ENCODE measurements at places on chromosomes 5 and 9.
A peak's percentile ranks its signal among the peaks of the same experiment; 100 is the strongest.

DNA sequence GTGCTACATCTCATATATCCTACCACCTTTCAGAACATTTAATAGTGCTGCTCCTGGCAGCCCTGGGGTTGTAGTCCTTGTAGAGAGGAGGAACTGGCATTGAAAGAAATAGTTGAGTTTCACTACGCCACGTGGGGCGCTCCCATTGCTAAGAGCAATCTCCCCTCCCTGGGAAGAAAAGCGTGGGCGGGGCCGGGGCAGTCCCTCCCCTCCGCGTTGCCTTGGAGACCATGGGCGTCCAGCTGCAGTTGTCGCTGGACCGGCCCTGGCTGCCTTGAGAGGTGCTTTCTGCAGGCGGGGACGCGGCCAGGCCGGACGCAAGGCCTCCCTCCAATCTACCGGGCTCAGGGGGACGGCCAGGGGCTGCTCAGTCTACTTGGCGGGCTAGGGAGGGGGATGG lies 368 bp upstream of the CCDC180 start:
- DNase-seq, result no peak

- no peak for DNase-seq
These were observed 321.5 kb downstream of the FBXL7 start for GRCh38 chr5:15821506-15821905.

DNA sequence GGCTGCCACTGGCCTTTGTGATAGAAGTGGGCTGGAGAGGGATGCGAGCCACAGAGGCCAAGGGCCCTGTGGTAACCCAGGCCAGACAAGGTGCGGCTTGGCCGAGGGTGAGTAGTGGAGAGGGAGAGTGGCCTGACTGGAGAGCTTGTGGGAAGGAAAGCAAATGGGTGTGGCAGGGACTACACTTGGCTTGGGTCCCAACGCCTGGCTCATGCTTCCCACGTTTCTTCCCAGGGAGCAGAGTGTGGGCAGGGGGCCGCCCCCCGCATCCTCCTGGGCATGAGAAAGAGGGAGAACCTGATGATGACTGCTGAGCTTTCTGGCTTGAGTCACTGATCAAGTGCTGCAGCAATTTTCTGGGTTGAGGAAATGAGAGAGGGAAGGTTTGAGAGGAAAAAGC lies 95.7 kb downstream of the ANKH start:
- no peak for DNase-seq

DNA sequence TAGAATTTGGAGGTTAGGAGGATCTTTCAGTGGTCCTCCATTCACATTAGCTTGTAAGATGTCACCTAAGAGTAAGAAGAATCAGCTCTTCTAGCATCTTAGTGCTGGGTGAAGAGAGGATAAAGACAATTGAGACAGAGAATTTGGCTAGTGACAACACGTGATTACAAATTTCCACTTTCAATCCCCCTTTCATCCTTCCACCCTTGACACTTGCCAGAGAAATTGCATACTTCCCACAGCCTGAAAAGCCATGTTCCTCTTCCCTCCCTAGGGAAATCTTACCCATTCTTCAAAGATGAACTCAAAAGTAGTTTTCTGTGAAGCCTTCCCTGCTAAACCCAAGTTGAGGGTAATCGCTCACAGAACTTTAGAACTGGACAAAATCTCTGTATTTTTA lies 282.6 kb upstream of the PTGER4 start:
- DNase-seq, result no peak

- no peak for DNase-seq
These were observed 17.2 kb upstream of the TCF7 start for GRCh38 chr5:134097211-134097749.

- no peak for DNase-seq
These were observed 1.7 kb downstream of the ACTL7B start for GRCh38 chr9:108854094-108854493.

- peak; percentile 69 for DNase-seq
These were observed 3.6 kb downstream of the SIGMAR1 start for GRCh38 chr9:34633851-34634550.

GRCh38 chr9:95044731-95045508 lies 272.6 kb downstream of the FANCC start:
- DNase-seq, result no peak

DNA sequence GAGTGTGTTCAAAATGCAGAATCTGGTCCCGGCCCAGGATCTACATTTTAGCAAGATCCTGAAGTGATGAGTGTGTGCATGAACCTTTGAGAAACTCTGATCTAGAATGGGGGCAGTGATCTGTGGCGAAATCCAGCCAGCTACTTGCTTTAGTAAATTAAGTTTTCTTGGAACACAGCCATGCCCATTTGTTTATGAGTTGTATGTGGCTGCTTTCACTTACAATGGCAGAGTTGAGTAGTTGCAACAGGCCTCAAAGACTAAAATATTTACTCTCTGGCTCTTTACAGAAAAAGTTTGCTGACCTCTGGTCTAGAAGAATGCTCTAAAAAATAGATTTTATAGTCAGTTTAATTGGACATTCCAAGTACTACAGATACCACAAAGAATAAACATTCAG lies 588.3 kb downstream of the BNC2 start:
- DNase-seq, result peak; percentile 20

GRCh38 chr9:136316271-136316751 lies 11.0 kb upstream of the GPSM1 start:
- no peak for DNase-seq

GRCh38 chr9:94984891-94985476 lies 258.5 kb downstream of the AOPEP start:
- DNase-seq, result no peak

DNA sequence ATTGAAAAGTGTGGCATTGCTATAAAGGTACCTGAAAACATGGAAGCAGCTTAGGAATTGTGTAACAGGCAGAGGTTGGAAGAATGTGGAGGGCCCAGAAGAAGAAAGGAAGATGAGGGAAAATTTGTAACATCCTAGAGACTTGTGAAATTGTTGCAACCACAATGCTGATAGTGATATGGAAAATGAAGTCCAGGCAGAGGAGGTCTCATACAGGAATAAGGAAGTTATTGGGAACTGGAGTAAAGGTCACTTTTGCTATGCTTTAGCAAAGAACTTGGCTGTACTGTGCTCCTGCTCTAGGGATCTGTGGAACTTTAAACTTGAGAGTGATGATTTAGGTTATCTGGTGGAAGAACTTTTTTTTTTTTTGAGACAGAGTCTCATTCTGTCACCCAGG lies 43.5 kb downstream of the PTPDC1 start:
- no peak for DNase-seq

DNA sequence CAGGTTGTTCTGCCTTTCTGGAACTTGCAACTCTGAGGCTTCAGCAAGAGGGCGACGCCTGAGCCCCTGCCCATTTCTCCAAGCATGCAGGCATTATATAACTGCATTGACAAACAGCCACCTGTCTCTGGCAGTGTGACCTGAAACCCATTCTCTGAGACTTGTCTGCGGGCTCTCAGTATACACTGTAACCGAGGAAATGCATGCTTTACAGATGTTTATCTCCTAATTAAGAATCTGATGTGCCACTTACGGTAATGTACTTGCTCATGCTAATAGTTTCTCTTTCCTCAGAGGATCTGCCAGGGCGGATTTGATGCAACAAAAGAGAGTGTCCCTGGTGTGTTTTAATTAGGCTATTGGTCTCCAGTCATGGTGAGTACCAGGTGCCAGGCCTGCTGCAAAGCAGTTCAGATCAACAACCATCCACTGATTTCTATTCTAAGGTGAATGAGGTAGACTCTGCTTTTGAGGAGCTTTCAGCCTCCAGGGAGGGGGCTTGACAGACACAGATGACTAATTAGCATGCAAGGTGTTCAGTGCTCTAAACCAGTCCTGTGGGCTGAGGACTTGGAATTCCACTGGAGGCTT lies 593.7 kb upstream of the KLF4 start:
- DNase-seq, result peak; percentile 51

DNA sequence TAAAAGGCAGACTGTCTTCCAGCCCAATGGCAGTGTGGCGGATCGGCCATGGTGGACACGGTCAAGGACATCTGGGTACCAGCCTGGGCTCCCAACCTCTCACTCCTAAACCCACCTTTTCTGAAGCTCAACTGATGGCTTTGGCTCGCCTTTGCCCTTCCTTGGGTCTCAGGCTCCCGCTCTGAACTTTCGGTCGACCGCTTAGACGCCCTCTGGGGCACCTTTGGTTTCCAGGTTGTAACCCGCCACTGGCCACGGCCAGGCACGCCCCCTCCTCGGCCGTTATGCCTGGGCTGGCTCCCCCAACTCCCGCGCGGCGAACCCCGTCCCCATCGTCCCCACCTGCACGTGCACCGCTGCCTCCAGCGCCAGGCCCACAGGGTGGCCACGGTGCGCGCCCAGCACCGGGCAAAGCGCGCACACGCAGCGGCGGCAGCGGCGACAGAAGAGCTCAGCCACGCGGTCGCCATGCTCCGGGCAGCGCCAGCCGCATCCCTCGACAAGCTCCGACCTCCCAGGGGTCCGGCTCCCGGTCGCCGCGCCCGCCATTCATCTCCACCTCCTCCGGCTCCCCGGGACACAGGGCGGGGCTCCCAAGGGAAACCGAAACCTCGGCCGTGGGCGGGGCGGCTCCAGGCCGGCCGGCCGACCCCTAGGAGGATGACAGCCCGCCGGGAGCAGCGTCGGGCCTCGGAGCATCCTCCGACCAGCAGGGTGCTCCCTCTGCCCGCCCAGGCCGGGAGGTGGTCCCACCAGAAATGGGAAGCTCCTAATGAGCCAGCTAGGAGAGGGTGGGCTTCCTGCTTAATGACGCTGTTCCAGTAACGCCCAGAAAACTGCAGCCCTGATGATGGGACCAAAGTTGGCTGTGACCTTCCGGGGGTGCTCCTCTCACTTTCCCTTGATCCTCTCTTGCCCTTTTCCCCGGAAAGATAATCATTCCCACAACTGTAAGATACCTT lies at the start of gene TRIM14:
TSS of gene TRIM14 (minus strand) at position 583 of the 962 bp plus-strand sequence. CDS start at position 549, 34 bp downstream.
- DNase-seq, result peak; percentile 57

- no peak for DNase-seq
These were observed 55.9 kb downstream of the ABCA1 start for GRCh38 chr9:104871961-104872527.

GRCh38 chr5:97623441-97623840 lies 440.4 kb upstream of the RIOK2 start:
- no peak for DNase-seq

DNA sequence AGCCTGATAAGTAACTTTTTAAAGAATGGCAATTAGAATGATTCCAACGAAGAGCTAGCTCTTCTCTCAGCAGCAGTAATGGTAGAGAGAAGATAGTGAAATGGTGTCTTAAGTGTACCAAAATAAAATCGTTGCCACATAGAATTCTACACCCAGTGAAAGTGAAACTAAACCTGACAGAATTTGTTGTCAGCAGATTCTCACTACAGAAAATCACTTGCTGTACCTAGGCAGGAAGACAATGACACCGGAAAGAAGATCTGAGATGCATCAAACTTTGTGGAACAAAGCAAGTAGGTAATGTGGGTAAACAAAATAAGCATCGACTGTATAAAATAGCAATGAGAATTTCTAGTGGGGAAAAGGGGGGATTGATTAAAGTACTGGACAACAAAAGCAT lies 20.7 kb upstream of the EBF1 start:
- no peak for DNase-seq

- DNase-seq, result peak; percentile 85
These were observed 3.9 kb upstream of the GNAQ start for GRCh38 chr9:78035383-78035993.

- no peak for DNase-seq
These were observed 235.2 kb downstream of the NR3C1 start for GRCh38 chr5:143168171-143168741.

DNA sequence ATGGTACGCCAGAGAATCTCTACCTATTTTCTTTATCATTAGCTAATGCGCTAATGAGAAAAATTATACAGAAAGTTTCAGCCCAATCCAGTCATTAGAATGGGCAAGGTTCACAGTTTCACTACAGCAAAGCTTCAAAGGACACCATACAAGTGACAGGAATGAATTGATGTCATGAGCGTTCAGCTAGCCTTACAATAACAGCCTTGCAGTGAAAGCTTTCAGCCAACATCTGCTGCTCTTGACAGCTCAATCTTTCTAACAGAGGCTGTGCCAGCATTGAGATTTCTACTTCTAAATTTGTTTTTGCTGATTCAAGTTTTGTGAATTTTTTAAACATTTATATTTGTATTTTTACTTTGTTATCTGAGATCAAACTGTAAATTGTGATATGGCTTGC lies 302.4 kb upstream of the FAM174A start:
- DNase-seq, result no peak

DNA sequence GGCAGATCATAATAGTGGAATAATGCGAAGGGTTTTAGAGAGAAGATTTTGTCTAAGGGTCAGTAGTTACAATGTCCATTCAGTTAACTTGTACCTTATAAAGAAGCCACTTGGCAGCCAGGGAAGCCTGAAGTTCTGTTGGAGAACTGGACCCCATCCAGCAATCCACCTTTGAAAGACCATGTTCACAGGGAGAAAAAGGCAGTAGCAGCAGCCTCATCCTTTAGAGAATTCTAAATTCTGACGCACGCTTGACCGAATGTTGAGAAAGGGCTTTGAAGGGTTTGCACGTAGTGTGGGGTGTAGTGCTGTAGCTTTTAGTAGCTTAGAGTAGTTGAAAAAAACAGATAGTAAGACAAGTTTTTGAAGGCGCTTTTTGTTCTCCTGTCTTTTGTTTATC lies 42.8 kb downstream of the MCCC2 start:
- no peak for DNase-seq

DNA sequence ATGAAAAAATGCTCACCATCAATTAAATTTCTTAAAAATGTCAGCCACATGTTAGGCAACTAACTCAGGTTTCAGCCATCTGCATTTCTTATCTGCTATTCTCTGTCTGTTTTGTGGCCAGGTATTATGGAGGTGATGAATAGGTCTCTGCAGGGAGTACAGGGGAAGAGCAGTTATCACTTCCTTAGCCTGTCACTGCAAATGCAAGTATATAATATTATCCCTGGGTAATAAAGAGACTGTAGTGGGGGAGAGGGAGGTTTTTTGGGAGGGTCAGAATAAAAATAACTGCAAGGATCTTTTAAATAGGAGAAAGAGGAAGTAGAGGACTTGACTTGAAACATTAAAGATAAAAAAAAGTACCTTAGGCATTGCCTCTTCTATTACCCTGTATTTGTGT lies 49.6 kb upstream of the PTGER4 start:
- no peak for DNase-seq

- no peak for DNase-seq
These were observed 199.2 kb downstream of the TRIO start for GRCh38 chr5:14342306-14342705.

All from NCI-H1092 treated with DMSO at 0.1 percent for 48 hours (cell line).